ENCODE measurements at places on chromosomes 5 and 9. TPM values are rescaled to one million over a fixed set of nuclear protein-coding genes. Genes with fewer than 3 reads are reported as not detected.

DNA sequence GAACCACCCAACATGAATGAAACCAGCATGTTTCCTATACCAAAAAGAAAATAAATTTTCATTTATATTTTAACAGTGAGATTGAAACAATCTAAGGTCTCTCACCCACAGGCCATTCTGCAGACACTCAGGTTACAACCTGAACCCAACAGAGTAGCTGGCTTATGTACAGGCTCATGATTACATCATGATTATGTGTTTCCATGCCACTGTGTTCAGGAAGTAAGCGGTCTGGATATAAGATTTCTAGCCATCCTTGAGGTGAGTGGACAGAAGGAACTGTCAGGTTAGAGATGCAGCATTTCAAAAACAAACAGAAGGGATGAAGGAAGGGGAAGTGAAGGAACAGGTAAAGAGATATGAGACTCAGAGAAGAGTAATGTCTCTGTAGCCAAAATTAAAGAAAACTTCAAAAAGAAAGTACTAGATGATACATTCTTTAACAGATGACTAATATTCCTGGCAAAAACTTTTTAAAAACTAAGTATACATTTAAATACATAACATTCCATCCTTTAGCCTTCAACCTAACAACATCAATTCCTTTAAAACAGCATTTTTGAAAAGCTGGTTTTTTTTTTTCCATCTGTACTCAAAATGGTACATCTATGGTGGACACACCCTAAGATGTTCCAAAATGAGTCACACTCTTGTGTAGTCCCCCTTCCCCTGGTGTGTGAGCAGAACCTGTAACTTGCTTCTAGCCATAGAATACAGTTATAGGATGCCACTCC, 119.8 kb downstream of the LPAR1 start:
- DNase-seq: no peak

The FAM78A gene
- total RNA-seq: 52.3 TPM

DNA sequence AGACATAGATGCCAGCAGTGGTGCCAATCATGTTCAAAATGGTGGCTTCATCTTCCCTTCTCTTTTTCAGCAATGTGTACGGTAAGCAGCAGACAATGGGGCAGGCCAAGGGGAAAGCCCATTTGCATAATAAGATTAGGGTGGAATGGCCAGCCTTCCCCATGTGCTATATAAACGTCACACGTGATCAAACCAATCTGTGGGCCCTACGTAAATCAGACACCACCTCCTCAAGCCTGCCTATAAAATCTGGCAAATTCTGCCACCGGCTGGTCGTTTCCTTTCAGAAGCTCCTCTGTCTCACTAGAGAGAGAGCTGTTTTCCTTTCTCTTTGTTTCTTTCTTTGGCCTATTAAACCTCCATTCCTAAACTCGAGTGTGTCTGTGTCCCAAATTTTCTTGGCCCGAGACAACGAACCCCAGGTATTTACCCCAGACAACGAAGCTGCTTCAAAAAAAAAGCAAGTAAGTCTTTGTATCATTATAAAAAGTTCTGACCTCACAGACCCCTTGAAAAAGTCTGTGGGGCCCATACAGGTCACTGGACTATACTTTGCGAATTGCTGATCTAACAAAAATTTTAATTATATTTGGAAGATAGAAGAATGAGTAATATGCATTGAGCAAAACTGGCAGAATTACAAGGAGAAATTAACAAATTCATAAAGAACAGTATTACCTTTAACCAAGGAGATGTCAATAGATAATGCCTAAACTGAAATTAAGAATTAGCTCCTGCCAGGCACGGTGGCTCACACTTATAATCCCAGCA, 15.2 kb downstream of the ZBTB5 start:
- no peak for DNase-seq

The CPLANE1 gene
- total RNA-seq: 6.2 TPM

The ZFP2 gene
- 0.85 TPM for total RNA-seq

- DNase-seq: no peak
Measured at GRCh38 chr9:91560301-91560700, 136.7 kb upstream of the NFIL3 start.

DNA sequence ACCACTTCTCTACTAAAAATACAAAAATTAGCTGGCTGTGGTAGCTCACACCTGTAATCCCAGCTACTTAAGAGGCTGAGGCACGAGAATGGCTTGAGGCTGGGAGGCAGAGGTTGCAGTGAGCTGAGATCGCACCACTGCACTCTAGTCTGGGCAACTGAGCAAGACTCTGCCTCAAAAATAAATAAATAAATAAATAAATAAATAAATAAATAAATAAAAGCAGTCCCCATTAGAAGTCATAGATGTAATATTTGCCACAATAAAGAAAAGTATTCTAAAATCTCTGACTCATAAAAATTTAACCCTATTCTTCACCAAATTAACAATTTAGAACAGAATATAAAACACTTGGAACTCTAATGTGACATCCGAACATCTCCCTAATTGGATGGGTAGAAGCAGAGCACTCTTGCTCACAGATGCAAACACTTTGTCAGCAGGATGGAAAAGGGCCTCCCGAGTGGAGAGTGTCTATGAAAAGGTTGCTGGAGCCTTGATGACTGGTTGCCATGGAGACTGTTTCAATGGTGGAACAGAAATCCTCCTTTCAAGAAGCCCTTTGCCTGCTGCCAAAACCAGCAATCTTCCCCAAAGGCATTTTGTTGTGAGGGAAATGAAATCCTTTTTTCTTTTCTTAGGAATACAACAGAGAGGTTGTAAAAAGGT, 38.9 kb upstream of the TRAF1 start:
- no peak for DNase-seq

GRCh38 chr9:23587903-23588302, 238.1 kb downstream of the ELAVL2 start:
- DNase-seq: no peak

DNA sequence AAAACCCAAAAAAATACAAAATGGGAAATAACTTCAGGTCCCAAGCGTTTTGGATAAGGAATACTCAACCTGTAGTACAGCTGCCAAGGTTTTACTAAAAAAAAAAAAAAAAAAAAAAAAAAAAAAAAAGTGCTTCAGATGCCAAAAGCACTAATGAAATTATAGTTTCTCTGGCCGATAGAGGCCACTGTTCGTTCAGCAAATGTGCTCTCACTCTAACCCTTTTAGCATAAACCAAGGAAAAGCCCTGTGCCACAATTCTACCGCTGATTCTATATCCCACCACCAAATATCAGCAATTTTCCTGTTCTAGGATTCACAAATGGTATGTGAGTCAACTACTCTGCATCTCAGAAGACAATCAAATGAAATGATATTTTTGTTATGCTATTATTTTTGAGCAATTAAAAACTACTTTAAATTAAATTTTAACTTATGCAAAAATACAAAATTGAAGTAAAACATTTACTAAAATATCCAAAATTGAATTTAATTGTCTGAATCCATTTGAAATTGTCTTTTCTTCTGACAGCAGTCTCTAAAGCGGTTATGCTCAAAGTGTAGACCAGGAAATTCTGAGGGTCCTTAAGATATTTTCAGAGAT, 79.8 kb downstream of the RICTOR start:
- DNase-seq: peak; percentile 31

GRCh38 chr9:126454795-126455194, 128.2 kb downstream of the MVB12B start:
- no peak for DNase-seq

GRCh38 chr9:128936171-128936865, 11.1 kb downstream of the DOLK start:
- no peak for DNase-seq

GRCh38 chr9:37444890-37445289, 20.4 kb downstream of the ZBTB5 start:
- no peak for DNase-seq

DNA sequence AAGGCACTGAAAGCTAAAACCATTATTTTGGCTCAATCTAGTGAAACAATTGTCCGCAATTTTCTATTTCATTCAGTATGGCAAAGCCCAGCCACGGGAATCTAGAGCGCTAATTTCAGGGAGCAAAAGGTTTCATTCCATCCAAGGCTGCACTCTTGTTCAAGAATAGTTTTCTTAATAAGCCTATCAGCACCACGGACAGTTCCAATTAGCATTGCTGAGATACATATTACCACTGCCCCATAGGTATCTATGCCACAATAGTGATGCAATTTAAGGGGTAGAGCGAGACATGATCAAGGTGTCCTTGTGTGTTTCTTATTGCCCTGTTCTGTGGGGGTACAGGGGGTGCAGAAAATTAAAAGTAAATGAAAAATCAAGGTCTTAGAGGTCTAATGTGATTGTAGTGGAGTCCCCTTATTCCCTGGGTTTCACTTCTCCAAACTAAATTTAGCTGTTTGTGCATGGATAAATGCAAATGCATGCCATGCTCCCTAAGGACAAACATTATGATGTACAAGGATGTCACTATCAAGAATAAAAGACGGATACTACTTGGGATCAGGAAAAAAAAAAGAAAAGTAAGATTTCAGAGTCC, 45.5 kb downstream of the SPOCK1 start:
- no peak for DNase-seq

The ZDHHC11B gene
- 0.61 TPM for total RNA-seq

The FBP2 gene
- total RNA-seq: not detected

The AQP7 gene
- total RNA-seq: not detected

The PCDHGA7 gene
- not detected for total RNA-seq

DNA sequence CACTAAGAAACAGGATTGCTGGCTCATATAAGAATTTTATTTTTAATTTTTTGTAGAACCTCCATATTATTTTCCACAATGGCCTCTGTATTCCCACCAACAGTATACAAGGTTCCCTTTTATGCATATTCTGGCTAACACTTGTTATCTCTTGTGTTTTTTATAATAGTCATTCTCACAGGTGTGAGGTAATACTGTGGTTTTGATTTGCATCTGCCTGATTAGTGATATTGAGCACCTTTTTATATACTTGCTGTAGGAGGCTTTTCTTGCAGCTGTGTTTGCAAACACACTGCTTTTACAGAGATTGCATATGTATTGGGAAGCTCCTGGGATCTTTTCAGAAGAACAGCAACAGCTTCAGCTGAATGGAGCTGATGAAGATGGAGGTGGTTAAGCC, 164.8 kb downstream of the DEPDC1B start:
- no peak for DNase-seq

GRCh38 chr9:127673234-127673633, 33.6 kb upstream of the CFAP157 start:
- no peak for DNase-seq

DNA sequence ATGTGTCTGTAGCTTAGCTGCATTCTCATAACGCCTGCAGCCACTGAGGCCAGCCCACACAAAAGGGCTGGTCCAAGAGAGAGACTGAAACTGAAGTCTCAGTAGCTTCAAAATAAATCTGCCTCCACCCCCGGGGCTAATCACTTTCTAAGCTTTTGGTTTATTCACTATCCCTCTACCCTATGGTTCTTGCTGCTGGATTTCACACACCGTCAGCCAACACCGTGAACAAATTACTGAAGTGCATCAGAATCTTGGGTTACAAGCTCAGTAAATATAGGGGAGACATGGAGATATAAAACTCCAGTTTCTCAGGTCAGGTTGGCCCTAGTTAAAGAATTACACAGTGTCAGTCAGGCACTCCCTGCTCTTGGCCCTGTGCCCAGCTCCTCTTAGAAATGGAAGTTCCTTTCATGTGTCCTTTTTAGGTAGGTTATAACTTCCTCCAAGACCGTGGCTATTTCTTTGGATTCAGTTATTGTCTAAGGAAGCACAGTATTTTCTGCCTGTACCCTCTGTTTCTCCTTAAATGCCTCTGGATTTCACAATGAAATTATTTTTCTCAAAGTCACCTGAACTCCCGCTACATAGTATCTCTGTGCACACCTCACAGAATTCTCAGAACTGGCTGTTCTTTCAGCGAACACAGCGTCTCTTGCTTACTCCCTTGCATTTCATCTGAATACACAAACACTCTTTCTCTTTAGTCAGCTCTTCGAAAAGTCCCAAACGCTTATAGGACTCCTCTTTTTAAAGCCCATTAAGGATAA, 112.5 kb downstream of the FAM174A start:
- peak; percentile 11 for DNase-seq

DNA sequence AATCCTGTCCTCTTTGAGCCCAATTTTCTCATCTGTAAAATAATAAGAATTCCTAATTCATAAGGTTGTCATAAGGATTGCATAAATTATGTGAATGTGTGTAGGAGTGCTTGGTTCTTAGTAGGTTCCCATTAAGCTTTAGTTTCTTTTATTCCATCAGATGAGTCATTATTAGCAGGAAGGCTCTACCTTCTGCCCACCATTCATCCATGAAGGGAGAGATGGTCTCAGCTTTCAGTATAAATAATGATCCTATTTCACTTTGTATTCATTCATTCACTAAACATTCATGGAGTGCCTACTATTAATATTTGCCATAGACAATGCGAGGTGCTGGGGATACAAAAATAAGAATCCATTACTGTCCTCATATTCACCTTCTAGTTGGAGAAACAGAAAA, 3.0 kb downstream of the CMYA5 start:
- DNase-seq: no peak

The PALM2AKAP2 gene
- total RNA-seq: 0.39 TPM

Measured in activated CD4-positive, alpha-beta T cell treated with anti-CD3 and anti-CD28 coated beads for 36 hours (primary cell).